ENCODE measurements at places on chromosomes 13 and 19. TPM values are rescaled to one million over a fixed set of nuclear protein-coding genes. Genes with fewer than 3 reads are reported as not detected.

The KIRREL2 gene
- 0.94 TPM for total RNA-seq

The FUT6 gene
- total RNA-seq = not detected

The SIGLEC14 gene
- total RNA-seq = 0.16 TPM

The PRX gene
- 2.5 TPM for total RNA-seq

The CGB7 gene
- total RNA-seq = not detected

The CYP4F11 gene
- total RNA-seq = 0.16 TPM

The SIGLECL1 gene
- total RNA-seq = not detected

The SHISA7 gene
- 4.2 TPM for total RNA-seq

The SLC10A2 gene
- not detected for total RNA-seq

The INSL3 gene
- total RNA-seq = not detected

The AMH gene
- total RNA-seq = not detected

The TEX30 gene
- total RNA-seq = 12.8 TPM
